ENCODE measurements at places on chromosomes 6 and 20.

- peak; percentile 34 for DNase-seq
These were observed 71.2 kb downstream of the TIAM2 start for GRCh38 chr6:155066361-155066760.

GRCh38 chr20:32807706-32808105 lies 12.0 kb upstream of the MAPRE1 start:
- no peak for DNase-seq

- no peak for DNase-seq
These were observed 28.4 kb upstream of the ANKRD60 start for GRCh38 chr20:58256842-58257241.

GRCh38 chr6:47288267-47289090 lies 21.2 kb downstream of the TNFRSF21 start:
- DNase-seq = no peak

- DNase-seq = no peak
These were observed 73.0 kb upstream of the BTBD3 start for GRCh38 chr20:11844691-11845090.

DNA sequence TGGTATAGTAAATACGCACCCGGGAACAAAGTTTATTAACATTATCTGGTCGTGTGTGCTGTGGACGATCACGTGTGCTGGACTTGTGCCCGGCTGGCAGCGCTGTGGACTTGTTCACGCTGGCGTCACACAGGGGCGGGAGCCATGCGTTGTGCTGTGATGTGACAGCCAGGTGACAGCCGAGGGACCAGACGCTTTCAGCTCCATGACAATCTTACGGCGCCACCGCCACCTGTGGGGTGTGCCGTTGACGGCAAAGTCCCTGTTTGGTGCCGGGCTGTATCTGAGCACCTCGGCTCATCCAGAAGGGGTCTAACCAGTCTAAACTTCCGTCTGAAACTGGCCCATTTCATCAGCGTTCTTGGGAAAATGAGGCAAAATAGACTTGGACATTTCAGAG lies 25.2 kb downstream of the DLL1 start:
- no peak for DNase-seq

GRCh38 chr20:46159101-46159897 lies 41.2 kb downstream of the CD40 start:
- DNase-seq = no peak

DNA sequence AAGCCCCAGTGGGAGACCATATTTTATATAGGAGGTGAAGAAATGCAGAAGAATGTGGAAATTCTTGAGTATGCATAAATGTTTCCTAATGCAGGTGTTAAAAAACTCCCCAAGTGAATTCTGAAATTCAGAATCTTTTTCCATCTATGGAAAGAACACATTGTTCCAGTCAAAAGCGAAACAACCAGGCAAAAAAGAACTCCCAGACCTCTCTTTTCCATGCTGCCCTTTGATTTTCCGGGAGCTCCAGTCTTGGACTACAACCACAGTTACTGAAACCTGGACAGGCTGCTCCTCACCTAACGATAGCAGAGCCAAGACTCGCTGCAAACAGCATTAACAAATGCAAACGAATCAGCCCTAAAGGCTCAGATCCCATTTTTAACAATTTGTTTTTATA lies 108.7 kb upstream of the CNKSR3 start:
- no peak for DNase-seq

DNA sequence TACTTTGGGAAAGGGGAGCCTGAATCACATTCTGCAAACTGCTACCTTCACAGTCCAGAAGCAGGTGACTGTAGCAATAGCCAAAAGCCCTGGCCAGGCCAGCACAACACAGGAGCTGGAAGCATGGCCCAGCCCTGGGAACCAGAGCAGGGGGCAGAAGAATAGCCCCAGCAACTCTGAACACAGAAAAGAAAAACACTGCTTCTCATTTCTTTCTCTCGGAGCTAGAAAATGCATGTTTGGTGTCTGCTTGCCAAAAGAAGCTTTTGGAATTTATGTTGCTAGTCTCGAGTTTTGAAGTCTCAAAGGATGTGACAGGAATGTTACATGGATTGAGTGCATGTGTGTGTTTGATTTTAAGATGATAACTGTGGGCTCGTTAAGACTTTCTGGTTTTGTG lies 79.8 kb upstream of the SCAF8 start:
- peak; percentile 14 for DNase-seq

DNA sequence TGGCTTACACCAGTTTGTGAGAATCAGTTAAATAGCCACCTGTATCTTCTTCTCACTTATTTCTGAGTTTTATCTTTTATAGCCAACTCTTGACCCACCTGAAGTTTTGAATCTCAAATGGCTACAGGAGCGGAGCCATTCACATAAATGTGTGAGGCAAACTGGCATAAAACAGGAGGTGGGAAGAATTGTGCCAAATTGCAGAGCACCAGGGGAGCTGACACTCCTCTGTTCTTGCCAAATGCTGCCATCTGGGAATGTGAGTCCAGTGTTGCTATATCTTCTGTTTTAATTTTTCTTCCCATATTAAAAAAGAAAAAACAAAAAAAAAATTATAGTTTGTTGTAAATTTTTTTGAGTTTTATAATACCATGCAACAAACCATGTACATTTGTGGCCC lies 17.0 kb upstream of the RNF146 start:
- DNase-seq = no peak

- DNase-seq = no peak
These were observed 102.3 kb downstream of the EPM2A start for GRCh38 chr6:145632971-145633370.

DNA sequence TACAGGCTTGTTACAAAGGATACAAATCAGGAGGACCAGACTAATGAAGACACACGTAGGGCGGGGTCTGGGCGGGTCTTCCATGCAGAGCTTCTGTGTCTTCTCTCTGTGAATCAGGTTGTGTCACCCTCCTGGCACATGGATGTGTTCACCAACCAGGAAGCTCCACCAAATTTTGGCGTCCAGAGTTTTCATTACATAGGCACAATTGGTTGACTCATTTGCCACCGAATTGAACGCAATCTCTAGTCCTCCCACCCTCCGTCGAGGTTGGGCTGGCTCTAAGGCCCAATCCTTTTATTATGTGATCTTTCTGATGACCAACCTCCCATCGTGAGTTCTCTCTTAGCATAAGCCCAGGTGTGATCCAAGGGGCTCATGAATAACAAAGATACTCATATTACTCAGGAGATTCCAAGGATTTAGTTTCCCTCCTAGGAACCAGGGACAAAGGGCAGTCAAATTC lies 36.3 kb upstream of the DDR1 start:
- DNase-seq = no peak

GRCh38 chr6:27810768-27811450 lies 101.3 kb downstream of the OR2B2 start:
- DNase-seq = no peak

DNA sequence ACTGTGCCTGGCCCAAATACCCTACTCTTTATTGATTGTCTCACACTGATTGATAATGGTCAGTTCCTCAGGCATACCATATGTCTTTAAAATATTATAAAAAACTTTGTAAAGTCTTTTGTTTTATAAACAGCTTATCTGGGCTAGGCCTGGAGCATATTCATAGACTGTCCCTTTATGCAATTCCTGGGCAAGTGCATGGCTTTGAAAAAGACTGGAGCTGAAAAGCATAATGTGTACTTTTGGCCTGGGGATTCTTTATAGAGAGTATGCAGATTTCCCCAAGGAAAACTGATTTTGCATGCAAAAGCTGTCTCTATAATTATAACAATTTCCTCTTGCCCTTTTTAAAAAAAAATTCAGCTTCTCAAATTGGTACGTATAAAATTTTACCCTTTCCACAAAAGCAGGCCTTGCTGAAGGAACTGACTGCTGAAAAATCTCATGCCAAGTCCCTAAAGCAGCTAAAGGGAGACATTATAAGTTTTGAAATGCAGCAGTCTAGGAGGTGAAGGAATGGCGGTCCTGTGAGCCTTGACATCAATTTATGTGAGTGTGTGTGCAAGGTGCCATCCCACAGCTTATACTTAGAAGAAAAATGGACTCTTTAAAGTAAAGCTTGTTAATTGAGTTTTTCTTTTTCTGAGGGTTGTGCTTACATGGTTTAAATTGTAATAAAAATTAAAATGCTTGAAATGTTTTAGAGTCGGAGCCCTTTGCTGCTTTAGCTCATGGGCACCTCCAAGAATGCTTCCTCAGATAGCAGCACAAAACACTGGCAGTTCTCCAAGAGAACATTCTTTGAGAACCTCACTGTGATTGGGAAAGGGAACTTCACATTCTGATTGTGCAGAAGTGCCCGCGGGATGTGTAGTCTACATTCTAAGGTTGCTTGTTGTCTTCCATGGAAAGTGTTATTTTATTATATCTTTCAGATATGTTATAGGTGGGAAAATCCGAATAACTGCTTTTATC lies 43.9 kb downstream of the PLCB4 start:
- DNase-seq = peak; percentile 84

DNA sequence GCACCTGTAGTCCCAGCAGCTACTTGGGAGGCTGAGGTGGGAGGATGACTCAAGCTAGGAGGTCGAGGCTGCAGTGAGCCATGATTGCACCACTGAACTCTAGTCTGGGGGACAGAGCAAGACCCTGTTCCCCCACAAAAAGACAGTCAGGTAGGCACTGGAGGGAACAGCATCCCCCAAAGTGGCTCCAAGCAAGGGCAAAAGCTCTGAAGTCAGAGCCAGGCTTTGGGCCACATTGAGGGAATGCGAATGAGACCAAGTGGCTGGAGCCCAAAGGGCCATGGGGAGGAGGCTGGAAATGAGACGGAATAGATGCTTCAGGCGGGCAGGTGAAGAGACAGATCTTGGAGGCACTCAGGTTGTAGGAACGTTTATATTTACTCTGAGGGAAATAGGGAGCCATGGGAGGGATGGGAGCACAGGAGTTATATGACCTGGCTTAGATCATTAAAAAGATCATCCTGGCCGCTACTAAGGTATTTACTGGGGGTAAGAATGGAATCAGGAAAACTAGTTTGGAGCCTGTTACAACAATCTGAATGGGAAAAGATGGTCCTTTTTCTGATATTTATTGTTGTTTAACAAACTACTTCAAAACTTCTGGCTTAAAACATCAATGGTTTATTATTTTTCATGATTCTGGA lies 229.6 kb upstream of the ZNF217 start:
- DNase-seq = no peak

- DNase-seq = peak; percentile 8
These were observed 949.6 kb downstream of the TBC1D32 start for GRCh38 chr6:120384671-120385070.

DNA sequence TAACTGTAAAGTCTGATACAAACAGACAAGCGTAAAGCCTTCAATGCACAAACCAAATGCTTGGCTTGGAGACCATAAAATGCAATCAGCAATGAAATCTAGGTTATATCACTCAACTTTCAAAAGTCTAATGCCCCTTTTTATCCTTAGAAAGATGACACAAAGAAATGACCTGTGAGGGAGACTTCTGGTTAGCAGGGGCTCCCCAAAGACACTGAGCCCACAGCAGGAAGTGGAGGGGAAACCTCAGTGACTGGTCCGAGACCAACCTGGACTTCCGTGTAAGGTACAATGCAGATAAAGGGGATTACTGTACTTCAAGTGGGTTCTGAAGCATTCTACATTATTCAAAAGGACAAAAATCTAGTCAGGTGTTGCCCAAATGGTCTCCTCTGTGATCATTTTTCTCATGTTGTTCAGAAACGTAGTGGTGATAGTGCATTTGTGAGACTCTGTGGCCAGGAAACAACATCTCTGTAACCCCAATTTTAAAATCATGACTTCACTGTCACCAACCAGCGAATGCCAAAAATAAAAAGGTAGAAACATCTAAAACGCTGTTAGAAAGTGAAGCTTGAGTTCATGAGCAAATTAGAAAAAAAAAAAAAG lies 88.2 kb downstream of the HIVEP2 start:
- no peak for DNase-seq

DNA sequence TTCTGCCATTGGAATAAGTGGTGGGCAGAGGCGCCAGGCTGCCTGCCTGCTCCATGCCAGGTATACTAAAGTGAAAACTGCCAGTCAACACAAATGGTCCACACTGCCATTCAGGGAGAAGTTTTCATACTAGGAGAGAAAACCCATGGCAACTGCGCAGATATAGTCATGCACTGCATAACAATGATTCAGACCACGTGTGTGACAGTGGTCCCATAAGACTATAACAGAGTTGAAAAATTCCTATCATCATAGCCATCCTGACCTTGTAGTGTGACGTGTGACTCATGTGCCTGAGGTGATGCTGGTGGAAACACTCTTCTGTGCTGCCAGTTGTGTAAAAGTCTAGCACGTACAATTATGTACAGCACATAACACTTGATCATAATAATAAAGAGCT lies 25.1 kb downstream of the ZC3H12D start:
- DNase-seq = no peak

DNA sequence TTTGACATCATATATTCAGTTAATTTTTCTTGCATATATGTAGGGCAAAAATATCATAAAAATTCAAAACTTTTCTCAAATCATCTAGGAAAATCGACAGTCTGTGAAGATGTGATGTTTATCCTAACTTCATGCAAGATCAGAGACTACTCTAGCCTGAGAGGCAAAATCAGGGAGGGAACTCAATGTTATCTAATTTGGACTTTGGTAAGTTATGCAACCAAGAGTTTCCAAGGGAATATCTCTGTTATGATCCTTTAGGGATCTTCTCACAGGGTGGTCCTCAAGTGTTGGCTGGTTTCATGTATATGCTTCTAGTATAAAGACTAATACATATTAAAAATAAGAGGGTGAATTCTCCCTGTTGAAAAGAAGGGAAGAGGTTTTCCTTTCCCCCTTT lies 723.9 kb downstream of the KHDRBS2 start:
- DNase-seq = no peak

DNA sequence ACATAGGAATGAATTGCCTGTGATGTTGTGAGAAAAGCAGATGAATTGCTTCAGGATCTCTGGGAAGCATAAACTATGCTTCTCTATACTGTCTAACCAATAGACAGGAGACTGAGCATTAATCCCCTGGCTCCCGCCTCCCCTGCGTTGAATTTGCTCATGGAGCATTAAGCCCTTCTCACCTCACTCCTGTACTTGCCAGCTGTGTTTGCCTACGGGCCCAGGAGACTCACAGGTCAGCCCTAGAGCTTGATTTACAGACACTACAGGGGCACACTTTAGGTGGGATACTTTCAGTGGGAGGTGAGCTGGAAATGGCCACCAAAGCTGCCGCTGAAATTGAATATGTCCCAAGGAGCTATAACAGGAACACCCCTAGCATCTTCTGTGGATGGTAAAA lies 418.7 kb downstream of the CBLN4 start:
- no peak for DNase-seq

- DNase-seq = no peak
These were observed 237.9 kb upstream of the SOX4 start for GRCh38 chr6:21355638-21356037.

DNA sequence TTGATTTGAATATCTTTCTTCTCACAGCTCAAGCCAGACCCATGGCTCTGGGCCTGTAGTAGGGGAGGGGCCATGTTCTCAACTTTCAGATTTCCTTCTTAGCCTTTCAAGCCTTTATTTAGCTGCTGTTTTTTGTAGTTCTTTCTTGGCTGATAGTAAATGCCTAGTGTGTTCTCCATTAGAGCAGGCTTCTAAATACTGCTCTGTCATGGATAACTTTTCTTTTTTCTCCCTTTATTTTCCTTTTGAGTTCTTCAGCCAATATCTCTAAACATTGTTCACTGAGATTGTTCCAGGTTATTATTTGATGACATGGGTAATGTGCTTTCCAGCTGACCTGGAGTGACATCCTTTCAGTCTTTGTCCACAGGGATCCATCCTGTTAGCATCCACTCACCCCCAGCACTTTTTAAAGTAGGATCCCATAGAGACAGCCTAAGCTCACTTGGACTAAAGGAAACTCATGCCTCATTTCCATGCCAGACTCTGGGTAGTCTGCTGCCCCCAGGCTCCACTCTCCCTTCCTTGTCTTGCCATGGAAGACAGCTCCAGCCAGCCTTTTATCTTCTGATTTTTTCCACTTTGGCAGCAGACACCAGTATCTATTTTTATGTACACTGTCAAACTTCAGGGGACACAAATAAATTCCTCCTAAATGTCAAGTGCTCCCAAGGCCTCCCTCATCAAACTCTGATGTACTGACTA lies 645.6 kb downstream of the RNF144B start:
- DNase-seq = no peak
